Omental fat pad (tissue), 4 donors: ENCODE measurements at places on chromosomes 16 and 17.

DNA sequence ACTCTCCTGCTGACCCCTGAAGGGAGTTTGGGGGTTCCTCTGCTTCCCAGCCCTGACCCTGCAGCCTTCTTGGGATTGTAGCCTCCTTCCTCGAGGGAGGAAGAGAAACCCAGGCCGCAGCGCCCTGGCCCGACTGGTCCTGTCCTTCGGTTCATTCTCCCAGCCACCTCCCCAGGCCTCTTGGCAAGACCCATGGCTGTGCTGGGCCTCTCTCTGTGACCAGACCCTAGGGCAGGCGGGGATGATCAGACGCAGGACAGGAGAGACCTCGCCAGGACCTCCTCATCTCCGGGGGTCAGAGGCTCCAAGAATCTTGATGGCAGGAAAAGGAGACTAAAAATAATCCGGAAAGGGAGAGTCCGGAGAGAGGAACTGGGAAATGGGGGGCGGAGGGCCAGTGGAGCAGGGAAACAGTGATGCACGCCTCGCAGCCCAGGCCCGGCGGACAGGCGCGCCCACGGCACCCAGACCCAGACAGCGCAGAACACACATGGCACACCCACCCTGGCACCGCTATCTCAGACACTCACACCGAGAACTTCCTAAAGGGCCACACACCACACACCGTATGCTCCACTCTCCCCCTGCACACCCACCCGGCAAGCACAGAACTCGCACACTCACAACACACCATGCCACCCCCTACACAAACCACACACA is 1.2 kb downstream of the ARHGEF15 start:
- no peak for DNase-seq

DNA sequence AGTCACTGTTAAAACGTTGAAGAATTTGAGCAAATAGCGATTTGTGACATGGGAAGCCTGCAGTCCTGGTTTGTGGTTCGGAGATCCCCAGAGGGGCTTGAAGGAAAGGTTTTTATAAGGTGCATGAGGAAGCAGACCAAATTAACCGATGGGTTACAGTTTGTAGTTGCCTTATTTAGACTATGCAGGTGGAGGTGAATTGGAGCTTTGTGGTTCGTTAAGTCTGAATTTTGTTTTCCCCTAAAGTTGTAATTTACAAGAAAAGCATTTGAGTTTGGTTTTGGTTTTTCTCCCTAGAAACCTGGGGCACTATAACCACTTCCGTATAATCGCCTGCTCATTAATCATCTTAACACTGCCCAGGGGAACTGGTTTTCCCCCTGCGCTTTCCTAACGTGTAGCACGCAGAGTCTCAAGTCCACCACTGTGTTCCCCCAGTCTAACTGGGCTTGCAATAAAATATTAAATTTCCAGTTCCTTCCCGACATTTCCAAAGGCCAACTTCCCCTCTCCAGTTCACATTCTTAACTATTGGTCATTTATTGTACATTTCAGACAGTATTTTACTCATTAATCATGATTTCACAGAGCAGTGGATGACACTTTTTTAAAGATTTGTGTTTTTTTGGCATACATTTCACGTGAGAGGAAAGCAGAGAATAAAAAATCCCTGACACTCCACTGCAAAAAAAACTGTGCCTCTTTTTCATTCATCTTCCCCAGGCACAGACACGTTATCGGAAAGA is 932 bp downstream of the ZNF267 start:
- DNase-seq: no peak

- DNase-seq: no peak
Measured at GRCh38 chr16:55435387-55435786, 43.6 kb upstream of the MMP2 start.

DNA sequence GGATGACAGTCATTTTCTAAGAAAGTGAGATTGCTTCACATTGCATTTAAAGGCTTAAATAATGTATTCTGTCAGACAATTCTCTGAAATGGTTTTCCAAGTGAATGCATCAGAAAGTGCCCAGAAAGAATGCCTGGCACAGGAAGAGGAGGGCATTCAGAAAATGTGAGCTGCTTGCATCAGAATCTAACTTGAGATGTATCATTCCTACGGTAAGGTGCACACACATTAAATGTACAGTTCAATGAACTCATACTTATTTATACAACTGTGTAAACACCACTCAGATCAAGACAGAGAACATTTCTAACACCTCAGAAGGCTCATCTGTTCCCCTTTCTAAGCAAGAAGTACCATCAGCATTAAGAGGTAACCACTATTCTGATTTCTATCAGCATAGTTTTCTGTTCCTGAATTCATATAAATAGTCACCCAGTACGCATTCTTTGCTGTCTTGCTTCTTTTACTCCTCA is 638.0 kb downstream of the MAF start:
- DNase-seq: no peak

DNA sequence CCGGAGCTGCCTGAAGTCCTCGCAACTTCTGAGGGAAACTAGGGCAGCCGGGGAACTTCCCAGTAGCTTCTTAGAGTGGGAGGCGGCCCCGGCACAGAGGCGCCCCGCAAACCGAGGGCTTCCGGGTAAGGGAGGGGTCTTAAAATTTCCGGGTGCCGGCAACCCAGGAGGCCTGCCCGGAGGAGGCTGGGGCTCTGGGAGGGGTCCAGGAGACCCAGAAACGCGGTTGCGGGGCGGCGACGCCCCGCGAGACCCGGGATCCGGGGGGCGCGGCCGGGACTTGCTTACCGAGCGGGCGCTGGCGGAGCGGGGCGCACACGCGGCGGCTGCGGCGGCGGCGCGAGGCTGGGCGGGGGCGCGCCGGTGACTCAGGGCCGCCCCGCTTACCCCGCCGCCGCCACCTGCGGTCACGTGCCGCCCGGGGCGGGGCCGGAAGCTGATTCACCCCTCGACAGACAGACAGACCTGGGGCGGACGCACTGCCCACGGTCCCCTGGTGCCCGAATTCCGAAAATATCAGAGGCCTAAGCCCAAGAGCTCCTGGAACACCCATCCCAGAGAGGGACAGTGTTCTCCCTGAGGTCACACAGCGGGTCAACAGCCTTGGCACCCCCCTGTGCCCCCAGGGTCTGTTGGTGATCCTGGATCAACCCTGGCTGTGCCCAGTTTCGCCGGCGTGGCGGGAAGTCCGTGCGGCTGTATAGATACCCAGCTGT is at the start of gene FAM83G:
Gene FAM83G, minus strand, starts transcription at position 344 of the 716 bp plus-strand sequence. CDS start 723 bp downstream, outside the sequence.
- peak; percentile 87 for DNase-seq

- peak; percentile 7 for DNase-seq
Measured at GRCh38 chr16:35753559-35754390, 2294.4 kb downstream of the TP53TG3F start.
